NCI-H2081 (cell line): ENCODE measurements at places on chromosomes 3 and 15.

DNA sequence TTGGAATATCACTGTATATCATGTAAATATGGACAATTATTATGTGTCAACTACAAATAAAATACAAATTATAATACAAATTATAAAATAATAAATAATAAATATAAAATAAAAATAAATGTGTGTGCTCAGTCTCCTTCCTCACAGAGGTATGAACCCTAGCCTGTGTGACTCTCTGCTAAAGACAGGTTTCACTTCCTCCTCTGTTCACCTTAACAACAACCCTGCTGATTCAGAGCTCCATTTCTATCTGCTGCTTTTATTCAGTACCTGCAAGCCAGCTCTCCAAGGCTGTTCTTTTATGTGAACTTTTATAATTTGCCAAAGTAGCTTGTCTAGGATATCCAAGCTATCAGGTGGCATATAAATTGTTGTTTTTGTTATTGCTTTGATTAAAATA is 610.7 kb upstream of the GRM7 start:
- no peak for DNase-seq

DNA sequence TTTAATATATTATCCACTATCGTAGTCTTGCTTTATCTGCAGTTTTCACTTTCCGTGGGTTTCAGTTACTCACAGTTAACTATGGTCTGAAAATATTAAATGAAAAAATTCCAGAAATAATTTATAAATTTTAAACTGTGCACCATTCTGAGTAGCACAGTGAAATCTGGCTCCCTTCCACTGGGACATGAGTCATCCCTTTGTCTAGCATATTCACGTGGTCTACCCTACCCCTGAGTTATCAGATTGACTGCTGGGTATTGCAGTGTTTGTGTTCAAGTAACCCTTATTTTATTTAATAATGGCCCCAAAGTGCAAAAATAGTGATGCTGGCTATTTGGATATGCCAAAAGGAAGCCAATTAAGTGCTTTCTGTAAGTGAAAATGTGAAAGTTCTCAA is 539.5 kb upstream of the AGTR1 start:
- DNase-seq: no peak

GRCh38 chr3:105495021-105495420 is 128.3 kb downstream of the ALCAM start:
- DNase-seq: no peak

GRCh38 chr3:45365060-45365459 is 23.3 kb upstream of the LARS2 start:
- no peak for DNase-seq

GRCh38 chr15:66872405-66872804 is 170.4 kb downstream of the SMAD6 start:
- DNase-seq: no peak

DNA sequence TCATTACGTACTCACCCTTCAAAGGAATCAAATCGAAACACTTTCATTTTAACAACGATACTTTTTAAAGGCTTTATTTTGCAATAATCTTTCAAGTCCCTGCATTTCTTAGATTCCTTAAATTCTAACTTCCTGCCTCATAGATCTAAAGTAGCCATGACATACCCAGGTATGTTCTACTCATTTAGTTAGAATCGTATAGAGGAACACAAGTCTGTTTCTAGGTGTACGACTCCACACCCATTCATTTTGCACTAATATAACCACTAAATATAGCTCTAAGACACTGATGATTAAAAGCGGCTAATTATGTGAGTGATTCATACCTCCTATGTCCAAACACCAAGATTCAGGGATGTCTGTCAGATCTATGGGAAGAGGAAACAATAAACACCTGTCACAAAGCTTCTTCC is 1.3 kb downstream of the ATP13A3 start:
- DNase-seq: no peak

DNA sequence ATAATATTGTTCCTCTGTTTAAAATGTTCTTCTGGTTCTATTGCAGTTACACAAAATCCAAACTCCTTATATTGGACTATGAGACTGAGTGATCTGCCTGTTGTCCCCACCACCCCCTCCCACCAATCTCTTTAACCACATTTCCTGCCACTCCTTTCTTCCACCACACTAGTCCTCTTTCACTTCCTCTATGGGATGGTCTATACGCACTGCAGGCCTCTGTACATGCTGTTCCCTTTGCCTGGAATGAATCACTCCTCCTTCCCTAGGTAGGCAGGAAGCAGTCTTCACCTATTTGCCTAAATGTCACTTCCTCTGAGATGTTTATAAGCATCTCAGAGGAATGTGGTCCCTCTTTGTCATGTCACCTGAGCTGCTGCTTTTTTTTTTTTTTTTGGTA is 4.0 kb downstream of the MAP2K1 start:
- no peak for DNase-seq

GRCh38 chr3:38590521-38590920 is 59.0 kb downstream of the SCN5A start:
- DNase-seq: no peak

GRCh38 chr3:185268194-185268962 is 14.5 kb upstream of the EHHADH start:
- DNase-seq: no peak

- no peak for DNase-seq
Measured at GRCh38 chr3:16546186-16547010, 32.9 kb upstream of the RFTN1 start.

- DNase-seq: no peak
Measured at GRCh38 chr3:14889943-14890342, 57.4 kb upstream of the NR2C2 start.

- peak; percentile 30 for DNase-seq
Measured at GRCh38 chr3:150412561-150413231, 4.6 kb downstream of the TSC22D2 start.

GRCh38 chr3:192487033-192487432 is 240.3 kb downstream of the FGF12 start:
- no peak for DNase-seq

DNA sequence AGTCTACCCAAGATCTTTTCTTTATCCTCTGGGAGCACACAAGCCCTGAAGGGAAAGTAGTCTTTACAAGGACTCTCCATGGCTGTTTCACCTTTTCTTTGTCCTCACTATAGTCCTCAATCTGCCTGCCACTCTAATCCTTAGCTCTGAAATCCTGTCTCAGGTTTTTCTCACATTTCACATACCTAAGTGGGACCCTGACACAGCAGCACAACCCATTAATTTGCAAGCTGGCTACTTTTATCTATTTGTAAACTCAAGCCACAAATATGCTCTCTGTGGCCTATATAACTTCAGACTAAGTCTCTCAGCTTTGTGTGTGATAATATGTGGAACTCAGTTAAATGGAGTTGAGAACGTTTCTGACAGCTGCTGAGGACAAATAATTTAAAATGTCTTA is 19.8 kb downstream of the SIN3A start:
- DNase-seq: no peak

DNA sequence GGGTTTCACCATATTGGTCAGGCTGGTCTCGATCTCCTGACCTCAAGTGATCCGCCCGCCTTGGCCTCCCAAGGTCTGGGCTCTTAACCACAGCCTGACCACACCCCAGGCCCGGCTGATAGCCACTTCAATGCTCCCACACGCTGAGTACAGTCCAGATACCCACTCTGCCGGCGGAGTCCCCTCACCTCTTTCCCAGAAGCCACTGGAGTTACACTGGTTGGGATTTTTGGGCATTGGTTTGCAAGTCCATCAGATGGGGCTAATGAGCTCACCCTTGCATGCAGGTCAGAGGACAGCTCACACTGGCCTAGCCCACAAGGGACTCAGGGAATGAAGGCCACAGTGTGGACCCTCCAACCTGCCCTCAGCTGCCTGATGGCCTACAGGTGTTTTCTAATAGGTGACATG is 60.1 kb downstream of the IQSEC1 start:
- no peak for DNase-seq

- no peak for DNase-seq
Measured at GRCh38 chr15:97504031-97504792, 456.3 kb upstream of the ARRDC4 start.

GRCh38 chr3:53863145-53863544 is 16.8 kb downstream of the IL17RB start:
- DNase-seq: no peak
